ENCODE measurements at places on chromosomes 4 and X.
A peak's percentile ranks its signal among the peaks of the same experiment; 100 is the strongest.

DNA sequence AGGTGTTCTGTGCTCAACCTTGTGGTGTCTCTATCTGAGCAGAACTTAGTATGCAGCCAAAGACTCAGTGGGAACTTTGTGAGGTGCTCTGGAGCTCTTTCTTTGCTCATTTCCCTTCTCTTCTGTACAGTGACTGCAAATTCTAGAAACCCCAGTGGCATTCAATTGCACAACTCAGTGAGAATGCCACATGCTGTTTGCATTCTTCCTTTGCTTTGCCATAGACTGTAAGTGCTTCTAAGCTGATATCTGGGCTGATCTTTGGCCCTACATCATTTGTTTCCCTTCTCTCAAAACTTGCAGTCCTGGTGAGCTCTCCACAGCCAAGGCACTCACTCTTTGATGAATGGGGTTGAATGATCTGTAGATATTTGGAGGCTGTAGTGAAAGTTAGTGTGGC lies 7.0 kb downstream of the PNMA3 start:
- DNase-seq, result no peak

GRCh38 chrX:43627147-43627546 lies 29.0 kb upstream of the MAOA start:
- no peak for DNase-seq

- DNase-seq, result no peak
Observed at GRCh38 chr4:100816436-100817045, 298.7 kb upstream of the EMCN start.

- DNase-seq, result no peak
Observed at GRCh38 chrX:47248576-47248975, 15.8 kb downstream of the USP11 start.

DNA sequence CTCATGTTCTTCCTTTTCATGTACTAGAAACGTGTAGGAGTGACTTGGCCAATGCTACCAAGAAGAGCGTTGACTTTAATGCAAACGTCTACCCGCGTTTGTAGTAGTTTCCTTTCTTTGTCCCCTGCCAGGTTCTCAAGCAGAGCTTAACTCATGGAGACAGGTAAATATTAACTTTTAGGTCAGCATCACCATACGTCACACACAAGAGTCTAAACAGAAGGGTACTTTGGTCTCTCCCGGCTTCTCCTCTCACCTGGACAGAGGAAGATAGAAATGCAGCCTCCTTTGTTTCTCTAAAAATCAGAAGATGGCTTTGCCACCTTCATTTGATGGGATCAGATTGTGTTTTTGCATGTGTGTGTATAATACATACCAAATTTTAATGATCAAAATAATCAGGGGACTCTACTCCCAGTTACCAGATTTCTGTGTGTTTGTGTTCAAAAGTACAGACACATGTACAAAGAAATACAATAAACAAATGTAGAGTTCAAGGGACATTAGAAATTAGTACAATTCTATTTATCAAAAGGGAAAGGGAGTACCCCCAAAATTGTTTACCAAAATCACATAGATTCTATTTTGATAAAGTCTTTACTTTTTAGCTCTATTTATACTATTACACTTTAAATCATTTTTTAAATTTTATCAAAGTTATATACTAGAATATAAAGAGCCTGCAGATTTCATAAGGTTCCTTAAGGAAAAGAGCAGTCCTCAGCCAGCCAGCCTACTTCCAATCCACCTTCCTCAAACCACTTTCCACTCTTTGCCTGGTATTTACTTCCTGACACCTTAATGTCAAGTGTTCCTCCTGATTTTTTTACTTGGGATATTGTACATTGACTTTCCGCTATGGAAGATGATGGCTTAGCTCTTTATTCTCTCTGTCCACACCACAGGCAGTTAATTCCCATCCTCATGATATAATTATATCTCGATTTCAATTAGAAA lies 195.5 kb downstream of the RELL1 start:
- no peak for DNase-seq

GRCh38 chr4:16694173-16694883 lies 204.1 kb downstream of the LDB2 start:
- DNase-seq, result no peak

- DNase-seq, result no peak
Observed at GRCh38 chrX:97846718-97847237, 963.1 kb downstream of the RPA4 start.

- DNase-seq, result peak; percentile 9
Observed at GRCh38 chr4:137529432-137529831, 2.9 kb downstream of the PCDH18 start.

DNA sequence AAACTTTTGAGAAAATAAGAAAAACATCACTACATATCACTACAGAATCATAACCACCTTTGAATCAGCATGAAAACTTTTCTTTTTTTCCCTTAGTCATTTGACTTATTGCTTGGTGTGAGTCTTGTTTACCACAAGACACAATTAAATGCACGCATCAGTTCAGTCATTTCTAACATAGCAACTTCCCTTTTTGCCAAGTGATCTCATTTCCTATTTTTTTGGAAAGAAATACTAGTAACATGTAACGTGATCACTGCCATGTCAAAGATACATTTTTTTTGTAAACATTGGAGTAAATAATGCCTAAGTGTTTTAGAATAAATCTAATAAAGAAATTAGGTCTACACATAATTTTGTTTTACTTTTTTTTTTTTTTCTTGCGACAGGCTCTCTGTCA lies 5.1 kb upstream of the CXCL8 start:
- no peak for DNase-seq

- peak; percentile 81 for DNase-seq
Observed at GRCh38 chr4:153152501-153153338, 51.5 kb upstream of the TRIM2 start.

- no peak for DNase-seq
Observed at GRCh38 chr4:155640751-155641150, 25.9 kb upstream of the GUCY1A1 start.

- DNase-seq, result no peak
Observed at GRCh38 chrX:100662796-100663195, 18.8 kb downstream of the SRPX2 start.

DNA sequence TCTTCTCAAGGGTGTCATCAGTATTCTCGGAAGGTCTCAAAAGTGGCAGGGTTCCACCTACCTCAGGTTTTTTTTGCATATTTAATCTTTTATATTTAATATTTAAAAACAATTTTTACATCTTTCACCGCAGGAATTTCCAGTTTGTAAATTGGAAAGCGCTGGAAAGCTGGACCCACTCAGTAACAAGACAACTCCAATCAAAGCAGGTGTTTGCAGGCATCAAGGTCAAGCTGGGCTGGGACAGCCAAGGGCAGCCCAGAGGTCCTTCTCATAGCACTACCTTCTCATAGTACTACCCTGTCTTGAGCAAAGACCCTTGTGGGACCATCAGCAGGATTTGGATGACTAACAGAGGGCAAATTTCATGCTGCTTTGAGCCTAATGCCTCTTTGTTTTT lies 160.1 kb downstream of the TET2 start:
- DNase-seq, result no peak

- DNase-seq, result peak; percentile 92
Observed at GRCh38 chr4:118888666-118889311, at the start of gene SYNPO2. SYNPO2 (plus strand) TSS chr4:118888854; CDS start chr4:118889037, 183 bp downstream.

GRCh38 chr4:160846121-160846520 lies 1317.7 kb downstream of the FSTL5 start:
- no peak for DNase-seq

- DNase-seq, result no peak
Observed at GRCh38 chr4:137156054-137156453, 376.2 kb downstream of the PCDH18 start.

- no peak for DNase-seq
Observed at GRCh38 chr4:152098365-152099060, 337.7 kb upstream of the GATB start.

DNA sequence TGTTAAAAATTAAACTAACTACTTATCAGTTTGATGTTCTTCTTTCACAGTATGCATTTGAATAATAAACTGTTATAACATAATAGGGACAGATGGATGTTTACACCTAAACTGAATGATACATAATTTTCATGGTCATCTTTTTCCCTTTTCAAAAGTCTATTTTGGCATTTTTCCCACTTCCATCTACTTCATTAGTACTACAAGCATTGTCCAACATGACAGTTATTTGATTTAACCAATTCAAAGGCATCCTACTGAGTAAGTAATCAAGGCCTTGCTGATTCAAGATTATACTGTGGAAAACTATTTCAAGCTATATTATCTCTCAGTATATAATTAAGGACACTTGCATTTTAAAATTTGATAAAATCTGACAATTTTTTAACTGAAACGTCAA lies 212.9 kb downstream of the FAT4 start:
- DNase-seq, result no peak

DNA sequence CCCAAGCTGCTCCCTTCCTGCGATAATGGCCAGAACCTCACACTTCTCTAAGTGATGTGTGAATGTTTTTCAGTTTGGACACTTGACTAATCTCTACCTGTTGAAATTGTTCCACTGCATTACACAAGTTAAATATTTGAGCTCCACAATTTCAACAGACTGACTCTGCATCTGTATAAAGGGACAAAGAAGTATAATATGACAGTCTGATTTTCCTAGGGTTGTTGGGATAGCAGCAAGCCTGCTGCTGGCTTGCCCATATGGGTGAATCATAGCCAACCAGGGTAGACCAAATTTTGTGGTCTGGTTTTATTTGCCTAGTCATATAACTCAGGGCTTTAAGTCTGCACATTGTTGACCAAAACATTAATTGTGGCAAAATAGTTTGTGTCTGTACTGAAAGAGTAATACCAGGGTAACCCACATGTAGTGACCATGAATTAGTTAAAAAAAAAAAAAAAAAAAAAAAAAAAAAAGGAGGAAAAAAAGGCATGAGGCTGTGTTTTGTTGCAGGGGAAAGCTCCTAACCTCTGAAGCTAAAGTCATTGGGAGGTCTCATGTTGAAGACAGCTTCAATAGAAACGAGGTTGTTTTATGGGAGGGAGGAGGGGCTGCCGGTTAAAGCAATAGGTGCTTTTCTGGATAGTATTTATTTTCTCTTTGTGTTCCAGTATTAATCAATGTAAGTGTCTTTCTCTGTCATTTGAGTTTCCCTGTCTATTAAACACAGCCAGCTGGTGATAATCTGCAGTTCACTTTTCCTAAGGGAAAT lies 534.2 kb downstream of the RAB28 start:
- no peak for DNase-seq

DNA sequence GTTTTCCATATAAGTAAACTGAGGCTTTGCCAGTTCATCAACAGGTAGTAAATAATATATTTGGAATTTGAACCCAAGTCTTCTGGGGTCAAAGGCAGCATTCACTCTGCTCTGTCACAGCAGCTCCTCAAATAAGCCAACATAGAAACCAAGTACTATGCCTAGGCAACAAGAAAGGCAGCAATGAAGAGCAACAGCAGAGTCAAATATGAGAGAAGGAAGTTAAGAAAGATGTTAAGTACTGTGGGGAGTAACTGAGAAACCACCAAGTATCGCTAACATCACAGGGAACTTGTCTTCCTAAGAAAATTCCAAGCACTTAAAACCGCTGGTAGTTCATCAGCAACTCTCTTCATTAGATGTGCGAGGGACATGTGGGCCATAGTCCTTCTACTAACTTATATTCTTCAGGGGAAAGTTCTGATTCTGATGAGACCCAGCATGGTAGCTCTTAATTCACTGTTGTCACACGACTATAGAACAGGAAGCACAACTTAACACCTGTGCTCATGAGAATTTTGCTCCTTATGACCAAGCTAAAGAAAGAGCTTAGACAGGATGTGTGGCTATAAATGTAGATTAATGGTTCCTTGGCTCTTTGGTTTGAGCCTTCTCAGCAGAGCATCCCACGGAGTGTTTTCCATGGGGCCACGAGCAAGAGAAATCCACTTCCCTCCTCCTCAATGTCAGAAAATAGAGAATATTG lies 107.8 kb downstream of the AR start:
- DNase-seq, result no peak

DNA sequence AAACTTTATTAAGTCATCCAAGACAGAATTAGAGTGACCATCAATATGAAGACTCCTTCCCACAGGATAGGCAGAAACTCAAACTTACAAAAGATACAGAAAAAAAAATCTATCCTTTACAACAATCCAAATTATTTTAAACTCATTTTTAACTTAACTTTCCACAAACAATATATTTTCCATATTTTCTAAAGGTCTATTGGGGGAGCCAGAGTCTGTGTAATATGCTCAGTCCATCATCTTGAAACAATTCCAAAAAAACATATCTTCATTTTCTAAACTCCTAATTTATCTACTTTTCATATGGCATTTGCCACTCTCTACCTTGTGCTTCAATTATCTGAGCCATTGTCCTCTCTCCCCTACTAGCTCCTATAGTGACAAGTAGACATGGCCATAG lies 378.1 kb downstream of the PDGFC start:
- no peak for DNase-seq

DNA sequence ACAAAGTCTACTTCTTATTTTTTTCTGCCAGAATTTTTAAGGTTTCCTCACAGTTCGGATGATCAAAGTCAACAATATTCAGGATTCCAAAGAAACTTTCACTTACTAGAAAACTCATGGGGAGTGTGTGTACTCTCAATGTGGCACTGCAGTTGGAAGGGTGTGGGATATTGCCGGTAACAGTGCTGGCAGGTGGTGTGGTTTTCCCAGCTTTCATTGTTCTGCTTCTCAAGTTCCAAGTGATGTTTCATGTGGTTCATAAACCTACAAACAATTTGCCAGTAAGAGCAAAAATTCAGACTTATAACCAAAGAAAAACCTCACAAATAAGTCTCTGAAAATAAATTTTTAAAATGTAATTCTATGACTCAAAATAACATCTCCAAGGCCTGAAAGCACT lies 39.8 kb downstream of the ZNF280C start:
- DNase-seq, result no peak

DNA sequence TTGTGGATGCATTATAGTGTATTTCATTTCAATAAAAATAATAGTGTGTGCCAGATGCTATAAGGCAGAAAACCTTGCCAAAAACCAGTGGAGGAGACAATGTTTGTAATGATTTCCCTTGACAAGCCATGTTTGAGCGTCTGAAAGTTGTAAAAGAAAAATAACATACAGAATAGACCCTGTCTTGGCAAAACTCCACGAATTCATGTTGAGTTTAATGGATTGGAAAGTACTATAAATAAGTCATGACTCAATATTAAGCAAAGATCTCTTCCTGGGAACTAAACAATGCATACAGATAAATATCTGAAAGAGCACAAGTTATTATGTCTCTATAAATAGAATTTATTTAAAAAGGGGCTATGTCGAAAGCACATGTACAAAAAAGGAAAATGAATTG lies 543.5 kb downstream of the GABRG1 start:
- no peak for DNase-seq

DNA sequence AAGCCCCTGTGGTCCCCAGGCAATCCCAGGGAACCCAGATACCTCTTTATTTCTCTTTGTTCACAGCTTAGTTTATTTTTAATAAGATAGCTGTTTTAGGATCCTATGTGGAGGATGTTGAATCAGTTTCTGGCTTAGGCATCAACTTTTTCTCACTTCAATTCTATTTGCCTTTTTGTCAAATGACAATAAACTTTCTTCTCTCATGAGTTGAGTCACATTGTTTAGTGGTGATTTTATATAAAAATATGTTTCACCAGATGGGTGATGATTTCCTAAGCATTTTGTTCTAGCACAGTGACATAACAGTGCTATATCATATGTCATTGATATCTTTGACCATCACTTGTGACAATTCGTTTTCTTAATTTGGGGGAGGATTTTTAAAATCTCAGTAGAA lies 198.1 kb upstream of the PUDP start:
- no peak for DNase-seq

- no peak for DNase-seq
Observed at GRCh38 chr4:70759627-70760026, 37.9 kb downstream of the RUFY3 start.

- peak; percentile 28 for DNase-seq
Observed at GRCh38 chr4:185134307-185134869, 8.7 kb upstream of the SLC25A4 start.
